ENCODE measurements at places on chromosomes 6 and 20.

GRCh38 chr6:37614491-37614890 lies 83.2 kb downstream of the MDGA1 start:
- no peak for DNase-seq

DNA sequence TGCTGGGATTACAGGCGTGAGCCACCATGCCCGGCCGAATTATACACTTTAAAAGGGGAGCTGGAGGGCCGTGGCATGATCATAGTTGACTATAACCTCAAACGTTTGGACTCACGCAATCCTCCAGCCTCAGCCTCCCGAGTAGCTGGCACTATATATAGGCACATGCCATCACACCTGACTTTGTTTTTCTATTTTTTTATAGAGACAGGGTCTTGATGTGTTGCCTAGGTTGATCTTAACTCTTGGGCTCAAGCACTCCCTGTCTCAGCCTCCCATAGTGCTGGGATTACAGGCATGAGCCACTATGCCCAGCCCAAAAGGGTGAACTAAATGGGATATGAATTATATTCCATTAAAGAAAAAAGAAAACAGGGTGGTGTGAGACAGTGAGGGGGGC lies 7.8 kb downstream of the PTGIS start:
- DNase-seq = no peak

- no peak for DNase-seq
Measured at GRCh38 chr20:17510548-17510947, 20.6 kb downstream of the BFSP1 start.

DNA sequence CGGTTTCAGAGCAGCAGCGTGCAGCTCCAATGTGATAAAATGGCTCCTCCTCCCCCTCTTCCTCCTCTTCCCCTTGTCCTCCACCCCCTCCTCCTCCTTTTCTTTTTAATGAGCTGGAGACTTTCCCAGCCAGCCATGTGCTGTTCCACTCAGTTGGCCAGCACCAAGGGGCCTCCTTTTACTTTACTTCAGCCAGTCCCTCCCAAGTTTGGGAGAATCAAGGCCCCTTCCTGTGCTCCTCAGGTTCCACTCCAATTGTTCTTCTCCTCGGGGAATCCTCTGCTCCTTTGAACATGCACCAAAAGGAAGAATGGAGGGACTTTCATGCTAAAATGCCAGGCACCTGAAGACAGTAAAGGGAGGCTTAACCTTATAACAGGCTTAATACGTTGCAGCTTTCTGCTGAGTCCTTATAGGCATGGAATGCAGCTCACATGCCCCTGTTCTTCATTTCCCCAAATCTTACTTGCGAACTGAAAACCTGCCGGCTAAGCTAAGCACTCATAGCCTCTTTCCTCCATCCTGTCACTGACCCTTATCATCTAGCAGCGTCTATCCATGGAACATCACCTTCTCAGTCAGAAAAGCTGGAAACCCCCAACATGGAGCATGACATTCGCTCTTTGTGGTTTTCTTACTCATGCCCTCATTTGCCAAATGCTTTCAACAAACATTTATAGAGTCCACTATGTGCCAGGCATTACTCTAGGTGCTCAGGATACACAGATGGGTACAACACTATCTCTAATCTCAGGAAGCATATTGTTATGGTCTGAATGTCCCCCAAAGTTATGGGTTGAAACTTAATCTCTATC lies 170.6 kb downstream of the PHACTR1 start:
- no peak for DNase-seq

DNA sequence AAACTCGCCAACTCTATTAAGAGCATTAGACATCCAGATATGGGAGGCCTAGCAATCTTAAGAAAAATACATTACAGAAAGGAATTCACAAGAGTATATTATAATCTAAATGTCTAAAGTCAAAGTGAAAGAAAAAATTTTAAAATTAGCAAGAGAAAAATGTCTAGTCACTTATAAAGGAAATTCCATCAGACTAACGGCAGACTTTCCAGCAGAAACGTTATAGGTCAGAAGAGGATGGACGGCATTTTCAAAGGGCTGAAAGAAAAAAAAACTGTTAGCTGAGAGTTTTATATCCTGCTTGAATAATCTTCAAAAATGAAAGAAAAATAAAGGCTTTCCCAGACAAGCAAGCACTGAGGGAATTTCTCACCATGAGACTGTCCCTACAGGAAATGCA lies 269.0 kb downstream of the HDGFL1 start:
- DNase-seq = no peak

Data from OCI-LY7 (cell line).